ENCODE measurements at places on chromosomes 1 and 21. TPM values are rescaled to one million over a fixed set of nuclear protein-coding genes. Genes with fewer than 3 reads are reported as not detected.

HSPB7 gene
- 342 TPM for total RNA-seq

GPR157 gene
- total RNA-seq, result 15.5 TPM

HECTD3 gene
- total RNA-seq, result 41.1 TPM

DMBX1 gene
- 0.45 TPM for total RNA-seq

GRCh38 chr1:28129150-28129549, 40.7 kb upstream of the EYA3 start:
- DNase-seq, result no peak

DNA sequence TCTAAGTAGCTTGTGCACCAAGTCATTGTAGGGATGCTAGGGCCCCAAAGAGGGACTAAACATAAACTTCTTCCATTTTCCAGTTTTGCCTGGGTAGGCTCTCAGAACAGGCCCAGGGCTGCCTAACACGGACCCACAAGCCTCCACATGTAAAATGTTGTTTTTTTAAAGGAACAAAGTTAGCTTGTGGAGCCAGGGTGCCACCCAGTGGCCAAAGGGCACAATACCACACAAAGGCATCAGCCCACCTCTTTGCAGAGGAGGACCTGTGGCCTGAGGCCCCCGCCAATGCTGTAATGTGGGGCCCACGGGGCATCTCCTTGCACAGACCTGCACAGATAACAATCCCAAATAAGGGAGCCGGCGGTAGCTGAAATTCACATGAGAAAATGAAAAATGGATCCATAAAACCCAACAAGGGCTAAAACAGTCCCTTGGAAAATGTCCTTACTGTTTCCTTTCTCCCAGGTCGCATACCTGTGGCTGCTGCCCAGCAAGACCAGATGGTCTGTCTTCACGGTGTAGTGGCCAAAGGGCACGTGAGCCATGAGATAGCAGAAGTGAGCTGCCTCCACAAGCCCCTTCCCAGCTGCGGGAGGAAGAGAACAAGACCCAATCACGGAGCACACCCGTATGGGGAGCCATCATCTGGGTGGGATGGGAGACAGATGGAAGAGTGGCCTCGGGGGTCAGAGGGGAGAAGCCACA, 23.8 kb downstream of the SEC16B start:
- DNase-seq, result no peak

- no peak for DNase-seq
These were observed 37.4 kb upstream of the SLC30A1 start for GRCh38 chr1:211616231-211616964.

DNA sequence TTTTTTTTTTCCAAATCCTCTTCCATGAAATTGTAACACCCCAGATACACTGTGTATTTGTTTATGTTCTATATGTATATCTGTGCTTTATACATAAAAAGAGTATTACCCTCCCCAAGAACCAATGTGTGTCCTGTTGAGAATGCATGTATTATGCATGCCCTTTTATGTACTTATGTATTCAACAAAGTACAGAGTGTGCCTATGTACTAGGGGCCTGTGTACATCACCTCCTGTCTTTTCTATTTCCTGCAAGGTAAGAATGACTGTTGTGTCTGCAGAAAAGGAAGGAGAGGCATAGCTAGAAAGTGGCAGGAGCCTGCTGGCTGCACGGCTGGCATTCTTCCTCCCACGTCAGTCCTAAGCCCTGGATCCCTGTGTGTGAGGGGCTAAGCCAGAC, 7.0 kb downstream of the TMEM61 start:
- no peak for DNase-seq

All from mesenteric fat pad (tissue), 1 donor.